ENCODE measurements at places on chromosomes 1 and 21. TPM values are rescaled to one million over a fixed set of nuclear protein-coding genes. Genes with fewer than 3 reads are reported as not detected.

DNA sequence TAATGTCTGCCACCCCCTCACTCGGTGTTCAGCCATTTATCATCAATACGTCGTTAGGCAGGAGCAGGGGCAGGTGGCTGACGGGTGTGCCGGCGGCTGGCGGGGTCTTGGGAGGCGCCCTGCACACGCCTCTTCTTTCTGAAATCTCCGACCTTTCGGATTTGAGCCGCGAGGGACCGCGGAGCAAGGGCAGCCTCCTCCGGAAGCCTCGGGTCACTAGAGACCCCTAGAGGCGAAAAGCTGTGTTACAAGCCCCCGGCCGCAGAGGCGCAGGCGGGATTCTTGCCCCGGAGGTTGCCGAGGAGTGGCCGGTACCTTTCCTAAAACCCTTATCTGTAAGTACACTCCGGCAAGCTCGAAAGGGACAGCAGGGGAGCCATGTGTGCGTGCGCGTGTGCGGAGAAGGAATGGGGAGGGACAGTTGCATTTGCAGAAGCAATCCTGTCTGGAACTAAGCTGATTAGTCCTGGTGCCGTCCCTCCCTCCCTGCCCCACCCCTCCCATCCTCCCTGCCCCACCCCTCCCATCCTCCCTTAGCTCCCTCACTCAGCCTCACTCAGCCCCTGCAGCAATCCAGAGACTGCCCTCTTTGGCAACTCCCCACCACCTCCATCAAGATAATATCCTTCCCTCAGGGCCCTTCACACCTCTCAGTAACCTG is 11.0 kb downstream of the BRINP2 start:
- no peaks in the 10 kb centered on the region for H3K36me3 ChIP-seq
- H3K27me3 ChIP-seq: peaks cover 74% of the 10 kb centered on the region
- peak; percentile 82 for DNase-seq
- H3K4me1 ChIP-seq: peaks cover 18% of the 10 kb centered on the region
- no peak overlapping the region for H3K27ac ChIP-seq
- peak overlapping the region; percentile 61 for H3K4me3 ChIP-seq

GRCh38 chr21:35697321-35697808 is 363.0 kb downstream of the SETD4 start:
- no peaks in the 10 kb centered on the region for H3K36me3 ChIP-seq
- peak overlapping the region; percentile 41 for H3K27ac ChIP-seq
- H3K4me1 ChIP-seq: peaks cover 26% of the 10 kb centered on the region

The VWA5B1 gene
- total RNA-seq: 0.29 TPM

The CASQ1 gene
- 0.27 TPM for total RNA-seq

Measured in mesothelial cell of epicardium (in vitro differentiated cells).